GM12892 (cell line): ENCODE measurements at places on chromosomes 4 and X.

DNA sequence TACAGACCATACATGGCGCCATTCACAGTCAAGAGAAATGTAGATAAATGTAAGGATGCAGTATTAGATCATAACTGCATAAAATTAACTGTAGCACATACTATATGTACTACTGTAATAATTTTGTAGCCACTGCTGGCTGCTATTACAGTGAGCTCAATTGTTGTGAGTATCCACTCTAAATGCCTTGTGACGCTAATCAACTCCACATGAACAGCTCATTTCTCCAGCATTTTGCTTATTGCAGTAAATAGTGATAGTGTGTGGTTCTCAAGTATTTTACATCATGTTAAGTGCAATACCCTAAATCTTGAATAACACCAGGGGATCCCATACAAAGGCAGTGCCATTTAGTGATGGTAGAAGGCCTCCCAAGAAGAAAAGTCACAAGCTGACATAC lies 21.2 kb downstream of the FGFBP1 start:
- DNase-seq, result no peak

DNA sequence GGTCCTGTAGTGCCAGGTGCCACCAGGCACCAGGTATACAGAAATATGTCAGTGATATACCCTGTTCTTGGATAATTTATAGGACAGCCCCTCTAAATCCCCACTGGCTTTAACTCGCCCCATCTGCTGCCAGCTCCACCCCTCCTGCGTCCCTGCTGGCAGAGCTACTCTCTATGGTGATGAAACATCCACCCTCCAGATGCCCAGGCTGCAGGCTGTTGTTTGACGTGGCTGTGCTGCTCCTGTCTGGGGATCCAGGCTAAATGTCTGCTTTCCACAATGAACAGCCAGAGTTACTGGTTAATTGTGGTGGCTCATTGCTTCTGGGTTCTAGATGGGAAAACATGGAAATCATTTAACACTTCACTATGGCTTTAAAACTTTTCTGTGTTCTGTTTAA lies 12.9 kb downstream of the NHSL2 start:
- no peak for DNase-seq

DNA sequence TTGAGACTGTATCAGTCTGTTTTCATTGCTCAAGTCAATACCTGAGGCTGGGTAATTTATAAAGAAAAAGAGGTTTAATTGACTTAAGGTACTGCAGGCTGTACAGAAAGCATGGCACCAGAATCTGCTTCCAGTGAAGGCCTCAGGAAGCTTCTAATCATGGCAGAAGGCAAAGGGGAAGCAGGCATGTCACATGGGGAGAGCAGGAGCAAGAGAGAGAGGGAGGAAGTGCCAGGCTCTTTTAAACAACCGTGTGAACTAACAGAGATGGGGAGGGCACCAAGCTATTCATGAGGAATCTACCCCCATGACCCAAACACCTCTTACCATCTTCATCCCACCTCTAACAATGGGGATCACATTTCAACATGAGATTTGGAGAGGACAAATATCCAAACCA lies 7.2 kb upstream of the TMEM131L start:
- DNase-seq, result no peak

DNA sequence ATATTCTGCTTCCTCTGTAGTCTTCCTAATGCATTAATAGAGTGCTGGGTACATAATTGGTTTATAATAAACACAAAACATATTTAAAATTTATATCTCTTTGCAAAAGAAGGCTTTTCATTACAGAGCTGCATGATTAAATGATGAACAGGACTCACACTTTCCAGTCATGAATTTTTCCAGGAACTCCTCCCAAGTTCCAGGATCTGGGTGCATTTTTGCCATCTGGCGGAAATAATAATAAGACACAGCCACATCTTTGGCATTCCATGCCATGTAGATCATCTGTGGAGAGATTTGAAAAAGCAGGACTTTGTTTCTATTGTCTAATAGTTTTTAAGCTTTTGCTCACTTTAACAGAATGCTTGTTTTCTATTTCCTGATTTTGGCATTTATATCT lies 40.2 kb upstream of the SULT1B1 start:
- no peak for DNase-seq

DNA sequence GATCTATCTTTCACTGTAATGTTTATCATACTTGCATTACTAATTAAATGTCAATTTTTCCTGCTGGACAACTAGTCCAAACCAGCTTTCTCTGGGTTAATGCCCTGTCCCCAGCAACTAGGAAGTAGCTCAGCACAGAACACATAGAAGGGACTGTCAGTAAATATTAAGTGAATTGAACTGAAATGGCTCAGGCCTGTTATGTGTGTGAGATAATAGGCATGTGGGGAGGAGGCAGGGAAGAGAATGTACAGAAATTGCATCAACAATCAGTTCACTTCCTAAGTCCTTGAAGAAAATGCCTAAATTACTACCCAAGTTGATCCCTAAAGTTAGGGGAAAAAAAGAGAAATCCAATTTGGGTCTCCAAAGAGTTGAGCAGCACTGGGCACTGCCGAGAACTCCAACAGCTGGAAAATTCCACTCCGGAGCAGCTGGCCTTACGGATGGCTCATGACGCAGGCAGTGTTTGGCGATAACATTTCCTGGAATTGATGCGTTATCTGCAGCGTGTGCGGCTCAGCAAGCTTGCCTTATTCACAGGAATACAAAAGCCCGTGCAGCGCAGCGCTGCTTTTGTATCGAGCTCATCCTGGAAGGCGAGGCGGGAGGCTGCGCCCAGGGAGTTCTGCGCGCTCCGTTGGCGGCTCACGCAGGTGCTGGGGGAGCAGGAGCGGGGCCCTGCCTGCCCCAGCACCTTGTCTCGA lies 297.3 kb upstream of the LCORL start:
- no peak for DNase-seq

DNA sequence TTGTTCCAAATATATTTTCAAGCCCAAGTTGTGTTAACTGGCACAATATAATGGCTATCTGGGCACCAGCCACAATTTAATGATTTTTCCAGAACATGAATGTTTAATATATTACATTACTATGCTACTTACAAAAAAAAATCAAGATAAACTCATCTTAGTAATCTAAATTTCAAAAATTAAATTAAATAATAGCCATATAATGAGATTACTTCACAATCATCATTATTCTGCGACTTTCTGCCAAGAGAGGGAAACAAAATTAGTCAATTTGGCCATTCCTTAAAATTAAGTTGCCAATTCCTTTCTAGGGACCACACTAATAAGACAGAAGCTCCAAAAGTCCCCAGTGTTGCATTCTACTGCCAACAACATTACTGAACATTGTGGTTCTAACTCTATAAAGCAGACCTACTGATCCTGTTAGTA lies 7.5 kb downstream of the NEK1 start:
- DNase-seq, result no peak
